ENCODE measurements at places on chromosomes 2 and 18.

GRCh38 chr2:15498554-15498953 is 62.6 kb downstream of the NBAS start:
- DNase-seq: no peak

DNA sequence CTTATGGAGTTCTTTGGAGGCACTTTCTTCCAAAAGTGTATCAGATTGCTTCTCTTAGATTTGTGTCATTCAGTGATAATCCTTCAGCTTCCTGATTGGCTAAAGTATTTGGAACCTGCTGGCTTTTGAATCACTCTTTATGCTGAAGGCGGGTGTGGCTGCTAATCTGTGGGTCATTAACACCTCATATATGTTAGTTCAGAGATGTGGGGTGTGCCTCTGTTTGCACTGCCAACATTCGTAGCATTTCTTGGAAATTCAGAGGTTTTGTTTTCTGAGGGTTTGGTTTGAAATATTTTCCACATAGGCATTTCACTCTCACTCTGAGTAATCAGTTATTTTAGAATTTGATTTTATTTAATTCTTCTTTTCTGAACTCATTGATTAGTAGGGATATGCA is 1604.4 kb upstream of the ACVR2A start:
- DNase-seq: no peak

GRCh38 chr2:96511851-96512250 is 6.7 kb upstream of the NEURL3 start:
- DNase-seq: no peak

GRCh38 chr18:8960740-8961657 is 141.5 kb upstream of the NDUFV2 start:
- DNase-seq: no peak

GRCh38 chr2:219230059-219230540 is 494 bp downstream of the ANKZF1 start:
- peak; percentile 77 for DNase-seq

GRCh38 chr2:181823405-181823804 is 68.1 kb upstream of the ITPRID2 start:
- DNase-seq: no peak

GRCh38 chr2:150471813-150472510 is 15.5 kb downstream of the RND3 start:
- no peak for DNase-seq

GRCh38 chr2:172999641-173000386 is 75.8 kb upstream of the MAP3K20 start:
- DNase-seq: no peak

- DNase-seq: no peak
These were observed 104.4 kb upstream of the IL1R2 start for GRCh38 chr2:101887328-101887727.

GRCh38 chr2:8285081-8285480 is 396.8 kb upstream of the ID2 start:
- no peak for DNase-seq

GRCh38 chr18:8942909-8943545 is 159.5 kb upstream of the NDUFV2 start:
- DNase-seq: no peak

- no peak for DNase-seq
These were observed 120.6 kb downstream of the PLB1 start for GRCh38 chr2:28616396-28616999.

DNA sequence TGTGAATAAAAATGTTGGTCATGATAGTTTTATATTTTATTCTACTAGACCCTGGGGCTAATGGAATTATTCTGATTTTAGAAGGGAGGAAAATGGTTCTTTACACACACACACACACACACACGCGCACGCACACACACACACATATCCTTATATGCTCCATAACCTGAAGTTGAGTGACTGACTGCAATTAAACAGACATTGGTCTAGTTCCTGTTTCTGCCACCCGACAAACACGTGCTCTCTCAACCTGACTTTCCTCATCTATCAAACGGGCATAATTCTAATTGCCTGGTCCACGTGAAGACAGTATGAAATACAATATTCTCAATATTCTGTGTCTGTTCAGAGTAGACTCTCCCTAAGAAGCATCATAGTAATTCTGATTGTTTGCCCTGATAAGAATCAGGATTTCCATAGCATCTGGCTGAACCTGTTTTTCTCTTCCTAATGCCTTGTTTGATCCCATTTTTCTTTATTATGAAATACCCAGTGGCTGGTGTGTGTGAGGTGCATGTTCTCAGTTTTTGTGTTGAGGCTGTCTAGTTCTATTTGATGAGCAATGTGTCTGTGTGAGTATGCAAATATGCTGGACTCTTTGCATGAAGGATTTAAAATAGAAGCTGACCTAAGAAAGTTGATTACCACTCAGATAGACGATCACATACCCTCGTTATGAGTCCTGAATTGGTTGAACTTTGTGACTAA is 51.0 kb downstream of the SETBP1 start:
- no peak for DNase-seq

DNA sequence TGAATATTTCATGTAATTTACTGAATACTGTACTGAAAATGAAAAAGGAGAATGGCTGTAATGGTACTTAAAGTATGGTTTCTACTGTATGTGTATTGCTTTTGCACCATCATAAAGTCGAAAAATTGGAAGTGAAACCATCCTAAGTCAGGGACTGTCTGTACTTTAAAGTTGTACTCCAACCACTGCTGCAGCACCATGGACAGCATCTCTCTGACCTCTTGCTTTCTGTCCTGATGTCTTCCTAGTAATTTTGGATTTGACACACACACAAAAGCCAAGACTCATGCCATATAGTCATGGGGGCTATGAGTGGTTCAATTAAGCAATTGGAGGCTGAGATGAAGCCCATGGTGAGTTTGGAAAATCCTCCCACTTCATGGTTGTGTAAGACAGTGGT is 256.3 kb upstream of the PKDCC start:
- DNase-seq: no peak

DNA sequence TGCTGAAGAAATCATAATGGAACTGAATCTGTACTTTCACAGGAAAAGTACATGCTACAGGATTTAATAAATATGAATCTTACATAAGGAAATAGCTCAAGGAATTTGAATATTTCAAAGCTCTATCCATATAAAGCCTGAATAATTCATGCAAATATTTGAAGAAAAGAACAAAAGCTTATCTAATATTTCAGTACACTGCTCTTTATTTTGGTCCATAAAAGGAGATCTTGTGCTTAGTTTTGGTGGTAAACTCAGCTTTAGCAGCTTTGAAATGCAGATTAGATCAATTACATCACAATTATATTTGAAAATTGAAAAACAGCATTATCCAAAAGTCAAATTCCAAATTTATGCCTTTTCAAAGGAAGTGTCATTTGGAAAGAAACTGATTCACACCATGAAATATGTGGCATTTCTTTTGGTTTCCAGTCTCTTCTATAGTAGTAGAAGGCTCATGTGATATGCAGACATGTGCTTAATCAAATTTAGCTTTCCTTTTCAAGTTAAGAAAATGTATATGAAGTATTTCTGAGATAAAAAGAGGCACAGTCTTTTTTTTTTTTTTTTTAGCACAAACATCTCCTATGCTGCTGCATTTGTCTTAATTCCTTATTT is 42.1 kb upstream of the MAP4K3 start:
- no peak for DNase-seq

- DNase-seq: no peak
These were observed 10.0 kb downstream of the POLR2D start for GRCh38 chr2:127847931-127848330.

DNA sequence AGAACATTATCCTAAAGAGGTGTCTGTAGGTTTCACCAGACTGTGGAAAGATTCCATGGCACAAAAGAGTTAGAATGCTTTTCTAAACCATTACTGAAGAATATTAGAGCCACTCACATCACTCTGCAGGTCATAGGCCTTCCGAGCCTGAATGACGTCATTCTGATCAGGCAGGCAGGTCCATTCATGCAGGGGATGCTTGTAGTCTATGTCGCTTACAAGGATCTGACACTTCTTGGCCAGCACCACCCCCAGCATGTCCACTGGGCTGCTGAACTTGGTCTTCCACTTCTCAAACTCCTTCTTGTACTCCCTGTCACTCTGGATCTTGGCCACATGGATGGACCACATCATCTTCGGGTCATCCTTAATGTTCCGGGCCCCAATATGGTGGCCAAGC is 120.1 kb downstream of the NEB start:
- DNase-seq: no peak

DNA sequence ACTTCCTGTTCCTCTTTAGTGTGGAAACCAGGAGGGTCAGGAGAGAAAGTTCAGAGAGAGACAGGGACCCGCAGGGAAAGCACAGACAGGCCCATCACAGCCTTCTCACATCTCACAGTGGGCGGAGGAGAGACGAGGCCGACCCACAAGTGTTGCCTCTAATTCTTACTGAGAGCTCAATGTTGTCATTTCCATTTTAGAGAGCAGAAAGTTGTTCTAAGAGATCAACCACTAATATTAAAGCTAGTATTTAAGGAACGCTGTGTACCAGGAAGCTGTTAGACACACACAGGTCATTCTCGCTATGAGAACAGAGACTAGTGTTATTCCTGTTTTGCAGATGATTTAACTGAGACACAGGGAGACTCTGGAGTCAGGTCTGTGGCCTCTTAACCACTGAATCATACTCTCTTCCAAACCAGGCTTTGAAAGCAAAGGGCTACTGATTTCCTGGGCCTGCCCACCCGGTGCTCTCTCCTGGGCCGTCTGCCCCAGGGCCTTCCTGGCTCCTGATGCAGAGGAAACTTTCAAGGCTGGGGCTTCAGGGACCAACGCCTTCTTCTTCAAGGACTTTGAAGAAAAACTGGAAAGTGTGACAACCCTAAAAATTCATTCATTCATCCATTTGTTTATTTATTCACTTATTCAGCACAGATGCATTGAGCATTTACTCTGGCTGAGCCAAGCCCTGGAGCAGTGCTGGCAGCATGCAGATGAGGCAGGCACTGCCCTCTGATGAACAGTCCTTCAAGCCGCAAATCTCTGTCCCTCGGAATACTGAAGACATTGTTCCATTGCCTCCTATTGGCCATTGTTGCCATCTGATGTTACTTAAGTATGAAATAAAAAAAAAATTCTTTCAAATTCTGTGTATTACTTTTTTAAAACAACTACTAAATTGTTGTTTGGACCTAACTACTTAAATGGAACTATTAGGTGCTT is 37.2 kb upstream of the BIN1 start:
- DNase-seq: no peak

- no peak for DNase-seq
These were observed 133.0 kb downstream of the COL6A3 start for GRCh38 chr2:237280939-237281338.

GRCh38 chr18:58540381-58540943 is 88.4 kb downstream of the ALPK2 start:
- no peak for DNase-seq

DNA sequence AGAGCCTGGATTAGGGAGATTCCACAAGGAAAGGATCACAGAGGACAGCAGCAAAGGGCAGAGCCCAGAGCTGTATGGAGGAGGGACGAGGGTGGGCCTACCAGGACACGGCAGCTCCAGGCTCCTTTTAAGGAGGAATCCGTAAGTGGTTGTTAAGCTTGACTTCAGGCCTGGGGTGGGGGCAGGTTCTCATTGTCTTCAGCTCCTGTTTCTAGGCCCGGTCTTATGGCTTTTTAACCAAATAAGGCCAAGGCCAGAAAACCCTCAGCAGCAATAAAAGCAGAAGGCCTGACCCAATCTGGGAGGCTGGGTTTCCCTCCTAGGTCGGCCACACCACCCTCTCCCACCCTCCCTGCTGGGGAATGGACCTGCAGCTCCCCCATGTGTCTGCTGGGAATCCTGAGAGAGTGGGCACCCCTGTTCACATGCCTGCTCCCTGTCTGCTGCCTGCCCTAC is 111.2 kb downstream of the PLB1 start:
- DNase-seq: no peak

All from heart left ventricle (tissue), 16 donors.